ENCODE measurements at places on chromosomes 1 and 21.

DNA sequence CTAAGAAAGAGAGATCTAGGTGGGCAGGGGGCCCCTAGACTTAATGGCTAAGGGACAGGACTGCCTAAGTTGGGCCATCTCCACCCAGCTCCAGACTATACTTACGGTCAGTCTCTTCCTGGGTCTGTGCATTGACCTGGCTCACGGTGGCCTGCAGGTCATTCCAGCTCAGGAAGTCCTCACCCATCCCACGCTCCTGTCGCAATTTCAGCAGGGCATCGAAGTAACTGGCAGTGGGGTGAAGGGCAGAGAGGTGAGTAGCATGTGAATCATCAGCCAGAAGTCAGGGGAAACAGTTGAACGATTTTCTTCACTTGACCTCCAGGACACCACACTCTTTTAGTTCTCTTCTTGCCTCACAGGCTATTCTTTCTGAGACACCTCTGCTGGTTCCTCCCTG, 20.5 kb downstream of the IQGAP3 start:
- no peak for DNase-seq

DNA sequence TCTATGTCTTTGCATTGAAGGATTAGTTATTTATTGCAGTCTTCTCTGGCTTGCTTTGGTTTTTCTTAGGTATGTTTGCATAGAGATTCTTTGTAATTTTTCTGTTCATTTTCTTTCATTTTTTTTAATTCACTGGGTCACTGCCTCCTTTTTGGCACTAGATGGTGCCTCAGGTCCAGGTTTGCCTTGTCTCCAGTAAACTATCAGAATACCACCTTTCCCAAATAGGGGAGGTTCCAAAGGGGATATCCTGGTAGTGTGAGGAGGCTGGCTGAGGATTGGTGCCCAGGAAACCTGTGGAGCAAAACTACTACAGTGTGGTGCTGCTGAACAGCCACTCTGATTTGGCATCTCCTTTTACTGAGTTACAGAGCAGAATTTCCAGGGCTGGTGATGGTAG, 257.1 kb downstream of the KCTD3 start:
- no peak for DNase-seq

DNA sequence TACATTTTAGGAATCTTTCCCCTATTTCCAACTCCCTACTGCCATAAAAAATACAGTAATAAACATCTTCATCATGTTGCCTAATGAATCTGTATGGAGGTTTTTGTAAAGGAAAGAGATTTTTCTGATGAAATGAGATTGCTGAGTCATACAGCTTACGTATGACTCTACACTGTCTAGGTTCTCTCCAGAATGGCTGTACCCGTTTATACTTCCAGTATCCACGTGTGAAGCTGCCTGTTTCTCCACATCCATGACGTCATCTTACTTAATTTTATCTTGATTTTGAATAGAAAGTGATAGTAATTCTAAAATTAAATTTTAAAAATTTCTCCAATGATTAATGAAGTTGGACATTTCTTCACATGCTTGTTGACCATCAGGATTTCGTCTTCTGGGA, 103.7 kb downstream of the COQ8A start:
- no peak for DNase-seq

DNA sequence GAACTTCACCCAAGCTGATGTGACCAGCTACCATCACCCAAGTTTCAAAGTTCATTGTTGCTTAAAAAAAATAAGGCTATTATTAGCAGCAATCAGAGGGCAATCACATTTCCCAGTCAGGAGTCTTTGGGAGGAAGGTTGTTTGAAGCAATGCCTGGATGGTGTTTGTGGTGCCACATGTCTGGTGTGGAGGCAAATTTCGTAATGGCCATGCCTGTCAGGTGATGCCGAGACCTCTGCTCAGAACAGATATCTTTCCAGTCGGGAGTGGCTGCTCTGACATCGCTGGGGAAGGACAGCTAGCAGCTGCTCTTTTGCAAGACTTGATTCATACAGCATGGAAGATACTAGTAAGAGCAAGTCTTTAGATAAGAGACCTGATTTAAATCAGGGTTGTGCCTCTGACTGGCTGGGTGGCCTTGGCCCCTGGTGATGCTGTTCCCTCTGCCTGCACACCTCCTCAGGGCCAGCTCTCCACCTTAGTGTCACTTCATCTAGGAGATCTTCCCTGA, 187.8 kb upstream of the JUN start:
- DNase-seq, result no peak

DNA sequence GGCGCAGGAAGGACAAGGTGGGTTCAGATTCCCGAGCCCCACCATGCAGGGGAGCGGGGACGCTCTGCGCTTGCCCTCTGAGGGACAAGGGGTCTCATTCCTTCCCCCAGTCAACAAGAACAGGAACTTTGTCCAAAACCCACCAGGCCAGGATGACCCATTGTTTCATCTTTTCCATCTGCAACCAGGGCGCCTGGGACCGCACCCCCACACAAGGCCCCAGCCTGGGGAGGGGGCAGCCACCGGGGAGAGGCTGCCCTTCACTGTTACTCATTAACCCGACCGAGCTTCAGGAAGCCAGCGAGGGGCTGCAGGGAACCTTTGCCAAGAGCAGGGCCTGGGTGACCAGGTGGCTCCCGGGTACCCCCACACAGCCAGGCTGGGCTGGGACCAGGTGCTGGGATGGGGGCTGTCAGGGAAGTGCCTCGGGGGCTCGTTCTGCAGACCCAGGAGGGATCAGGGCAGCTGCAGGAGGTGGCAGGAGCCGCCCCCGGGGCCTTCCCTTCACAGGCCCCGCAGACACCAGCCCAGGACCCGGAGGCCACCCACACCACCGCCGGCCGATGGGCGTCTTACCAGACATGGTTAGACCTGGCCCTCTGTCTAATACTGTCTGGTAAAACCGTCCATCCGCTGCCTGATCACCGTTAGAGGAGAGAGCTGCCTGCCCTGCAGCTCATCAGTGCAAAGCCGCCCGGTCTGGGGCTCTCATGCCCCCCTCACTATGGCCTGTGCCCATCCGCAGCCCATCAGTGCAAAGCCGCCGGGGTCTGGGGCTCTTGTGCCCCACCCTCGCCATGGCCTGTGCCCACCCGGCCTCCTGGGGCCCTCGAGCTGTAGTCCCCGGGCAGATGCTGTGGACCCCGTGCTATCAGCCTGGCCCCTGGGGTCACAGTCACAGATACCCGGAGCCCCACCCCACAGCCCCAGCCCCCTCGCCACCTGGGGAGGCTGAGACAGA, 4.9 kb upstream of the TTLL10 start:
- DNase-seq, result no peak

GRCh38 chr1:108554682-108555427, 5.0 kb upstream of the EEIG2 start:
- no peak for DNase-seq

- no peak for DNase-seq
These were observed 138.0 kb upstream of the SAMSN1 start for GRCh38 chr21:14684071-14684470.

DNA sequence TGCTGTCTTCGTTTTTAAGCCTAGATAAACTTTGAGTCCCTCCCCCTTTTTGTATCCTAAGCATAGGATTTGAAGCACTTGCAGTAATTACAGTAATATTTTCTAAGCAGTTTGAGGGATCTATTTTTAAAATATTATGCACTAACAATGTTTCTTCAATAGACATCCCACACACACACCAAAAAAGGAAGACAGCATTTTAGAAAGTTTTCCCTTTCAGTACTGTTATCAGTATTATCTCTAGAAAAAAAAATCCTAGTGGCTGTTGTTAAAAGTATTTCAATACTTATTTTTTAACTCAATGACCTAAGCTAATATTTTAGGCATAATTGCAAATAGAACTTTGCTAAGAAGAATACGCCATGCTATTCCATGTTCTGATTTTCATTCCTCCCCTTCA, 15.1 kb downstream of the MCOLN3 start:
- DNase-seq, result no peak

DNA sequence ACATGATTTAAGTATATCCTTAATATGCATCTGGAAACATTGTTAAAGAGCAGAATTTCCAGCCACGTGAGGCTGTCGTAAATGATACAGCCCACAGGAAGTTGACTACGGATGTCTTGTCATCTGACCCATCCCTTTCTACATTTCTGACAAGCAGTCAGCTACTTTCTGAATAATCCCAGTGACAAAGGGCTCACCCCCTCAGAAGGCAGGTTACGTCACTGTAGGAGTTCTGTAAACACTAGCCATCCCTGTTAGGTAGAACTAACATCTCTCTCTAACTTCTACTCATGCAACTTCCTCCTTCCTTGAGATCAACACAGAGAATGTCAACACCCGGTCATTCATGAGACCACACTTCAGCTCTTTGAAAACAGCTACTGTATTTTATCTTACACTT, 259.2 kb downstream of the GREM2 start:
- no peak for DNase-seq

- DNase-seq, result no peak
These were observed 149.6 kb upstream of the C1orf87 start for GRCh38 chr1:60223158-60223557.

GRCh38 chr1:52628614-52629324, 4.2 kb upstream of the SHISAL2A start:
- no peak for DNase-seq

DNA sequence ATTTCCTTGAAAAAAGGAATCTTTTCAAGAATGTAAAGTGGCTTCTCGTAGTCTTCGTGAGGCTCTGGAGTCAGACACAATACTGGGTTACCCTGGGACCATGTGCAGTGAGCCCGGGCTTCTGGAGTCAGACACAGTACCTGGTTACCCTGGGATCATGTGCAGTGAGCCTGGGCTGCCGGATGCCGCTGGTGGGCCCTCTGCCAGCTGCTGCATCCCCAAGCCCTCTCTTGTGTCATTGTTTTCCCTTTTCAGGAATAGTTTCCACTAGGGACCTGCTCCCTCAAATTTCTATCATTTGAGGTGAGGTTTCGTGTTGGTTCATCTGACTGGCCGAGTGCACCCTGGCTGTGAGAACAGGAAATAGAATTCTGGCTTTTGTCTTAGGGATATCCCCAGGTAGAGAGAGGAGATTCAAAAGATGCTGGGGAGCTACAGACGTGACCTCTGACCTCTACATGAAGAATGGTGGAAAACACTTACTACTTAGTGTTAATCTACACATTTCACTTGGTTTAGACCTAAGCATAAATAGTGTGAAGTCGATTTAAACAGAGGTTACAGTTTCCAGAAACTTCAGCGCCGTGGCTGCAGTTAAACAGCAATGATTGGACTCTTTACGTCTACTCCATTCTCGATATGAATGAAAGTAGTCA, 10.6 kb downstream of the ADARB1 start:
- no peak for DNase-seq

GRCh38 chr21:46422636-46423241, 36.0 kb upstream of the DIP2A start:
- DNase-seq, result no peak

GRCh38 chr1:40476924-40477677, at the start of gene ZFP69:
ZFP69 (plus strand) TSS chr1:40477290; CDS start chr1:40479362, 2,072 bp downstream.
- DNase-seq, result peak; percentile 61

DNA sequence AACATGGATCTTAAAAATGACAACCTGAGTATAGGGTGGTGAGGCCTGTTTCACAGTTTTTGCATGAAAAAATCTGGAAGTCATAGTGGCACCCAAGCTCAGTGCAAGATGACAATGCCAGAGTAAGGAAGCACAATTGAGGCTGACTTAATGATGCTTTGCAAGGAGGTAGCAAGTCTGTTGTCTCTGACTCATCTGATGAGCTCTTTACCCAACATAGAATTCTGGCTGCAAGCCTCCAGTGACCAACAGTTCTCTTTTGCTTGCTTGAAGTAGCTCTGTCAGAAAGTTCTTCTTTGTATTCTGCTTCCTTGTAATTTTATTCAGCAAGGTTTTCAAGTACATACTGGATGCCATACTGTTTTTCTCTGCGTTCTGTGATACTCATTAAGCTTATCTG, 117.1 kb downstream of the FOXD2 start:
- DNase-seq, result no peak

GRCh38 chr1:181548497-181548896, 65.2 kb downstream of the CACNA1E start:
- DNase-seq, result no peak

- no peak for DNase-seq
These were observed 83.0 kb downstream of the IGSF21 start for GRCh38 chr1:18190598-18190997.

GRCh38 chr1:241485554-241485992, 34.0 kb downstream of the FH start:
- no peak for DNase-seq

GRCh38 chr1:221449801-221450470, 292.0 kb downstream of the DUSP10 start:
- no peak for DNase-seq

DNA sequence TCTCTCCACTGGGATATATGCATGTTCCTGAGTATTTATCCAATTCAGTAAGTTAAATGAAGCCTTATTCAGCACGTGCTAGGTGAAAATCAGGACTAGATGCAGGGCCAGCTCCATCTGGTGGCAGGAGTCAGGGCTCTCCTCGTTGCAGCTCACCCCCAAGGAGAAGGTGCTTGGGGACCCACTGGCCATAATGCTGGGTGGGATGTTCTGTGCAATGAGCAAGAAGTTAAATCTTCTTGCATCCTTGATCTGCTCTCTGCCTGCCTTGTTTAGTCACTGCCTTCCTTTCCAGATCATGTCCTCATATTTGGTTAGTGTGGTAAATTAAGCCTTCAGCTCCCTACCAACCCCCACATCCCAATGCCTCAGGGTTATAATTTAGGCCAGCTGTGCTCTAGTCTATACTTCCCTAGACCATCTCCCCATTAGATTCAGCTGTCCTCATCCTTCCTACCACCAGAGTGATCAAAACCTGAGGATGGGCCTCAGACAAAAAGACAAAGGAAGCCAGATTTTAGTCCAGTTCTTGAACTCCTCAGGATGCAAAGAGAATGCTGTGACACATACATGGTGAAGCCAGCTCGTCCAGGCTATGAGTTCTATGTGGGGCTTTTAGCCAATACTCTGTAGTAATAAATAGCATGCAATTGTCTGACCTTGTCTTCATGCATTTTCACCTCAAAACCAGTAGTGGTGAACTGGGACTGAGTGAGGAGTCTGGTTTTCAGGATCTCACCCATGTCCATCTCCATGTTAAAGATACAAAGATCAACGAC, 55.9 kb downstream of the SEC16B start:
- DNase-seq, result no peak

DNA sequence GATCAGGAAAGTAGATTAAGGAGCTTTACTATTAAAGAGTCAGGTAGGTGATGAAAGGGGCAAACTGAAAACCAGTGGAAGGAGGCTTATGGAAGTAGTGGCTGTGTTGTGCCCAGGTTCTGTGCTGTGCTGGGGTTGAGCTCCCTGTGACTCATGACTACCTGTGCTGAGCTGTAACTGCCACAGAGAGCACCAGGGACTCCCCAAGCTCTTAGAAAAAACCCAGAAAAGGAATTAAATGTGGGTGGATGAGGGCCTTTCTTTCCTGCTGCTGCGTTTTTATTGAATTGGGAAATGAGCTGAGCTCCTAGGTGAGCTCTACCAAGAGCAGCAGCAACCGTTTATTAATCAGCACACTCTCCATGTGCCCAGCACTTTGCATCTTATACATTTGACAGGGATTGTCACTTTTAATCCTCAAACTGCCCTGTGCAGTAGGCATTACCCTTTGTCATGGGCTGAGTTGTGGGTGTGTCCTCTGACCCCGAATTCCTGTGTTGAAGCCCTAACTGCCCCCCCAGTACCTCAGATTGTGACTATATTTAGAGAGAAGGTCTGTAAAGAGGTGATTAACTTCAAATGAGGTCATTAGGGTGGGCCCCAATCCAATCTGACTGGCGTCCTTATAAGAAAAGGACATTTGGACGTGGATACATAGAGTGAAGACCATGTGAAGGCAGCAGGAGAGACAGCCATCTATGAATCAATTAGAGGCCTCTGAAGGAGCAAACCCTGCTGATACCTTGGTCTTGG, 65.4 kb downstream of the AK4 start:
- DNase-seq, result no peak
